ENCODE measurements at places on chromosomes 13 and 19.

GRCh38 chr13:34020388-34020787 lies 202.4 kb downstream of the RFC3 start:
- DNase-seq = no peak

- DNase-seq = no peak
Measured at GRCh38 chr13:29607465-29607864, 12.0 kb upstream of the SLC7A1 start.

- DNase-seq = no peak
Measured at GRCh38 chr13:93147946-93148345, 78.7 kb upstream of the GPC6 start.

- DNase-seq = no peak
Measured at GRCh38 chr19:15249972-15250639, 17.9 kb upstream of the EPHX3 start.

All from effector memory CD4-positive, alpha-beta T cell (primary cell).